Activated CD8-positive, alpha-beta T cell treated with anti-CD3 and anti-CD28 coated beads, Interleukin-2, amount 10 ng/mL, durations not matched to agents 7 days and 5 days (primary cell): ENCODE measurements at places on chromosomes 4 and X.
A peak's percentile ranks its signal among the peaks of the same experiment; 100 is the strongest.

DNA sequence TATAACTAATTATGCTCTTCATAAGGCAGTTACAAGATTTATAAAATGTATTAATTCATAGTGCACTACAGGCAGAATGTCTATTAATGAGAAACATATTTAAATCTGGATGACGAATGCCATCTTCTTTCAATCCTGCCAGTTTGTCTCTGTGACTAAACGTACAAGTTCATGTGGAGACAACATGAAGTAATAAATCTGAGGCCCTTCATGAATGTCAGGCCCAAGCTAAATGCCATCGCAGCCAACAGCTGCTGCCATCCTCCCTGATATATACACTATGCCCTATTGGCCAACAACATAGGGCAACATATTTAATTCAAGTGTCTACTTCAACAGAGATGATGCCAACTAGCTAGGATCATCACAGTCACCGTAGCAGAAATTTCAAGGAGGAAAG lies 43.7 kb downstream of the TSPAN5 start:
- DNase-seq: no peak

DNA sequence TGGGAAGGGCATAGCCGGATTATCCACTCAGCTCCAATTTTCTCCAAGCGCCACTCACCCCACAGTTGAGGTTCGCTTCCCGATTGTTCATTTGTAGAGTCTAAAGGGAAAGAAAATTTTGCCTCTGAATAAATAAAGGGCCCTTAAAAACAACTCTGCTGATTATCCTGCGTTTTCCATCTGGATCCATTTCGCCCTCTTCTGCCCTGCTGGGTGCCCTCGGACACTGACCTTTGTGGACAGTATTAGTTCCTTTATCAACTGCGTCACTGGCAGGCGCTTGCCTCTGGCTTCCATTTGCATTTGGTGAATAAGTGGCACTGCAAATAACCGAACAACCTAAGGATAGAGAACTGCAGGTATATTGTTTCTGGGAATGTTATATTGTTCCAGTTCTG lies 10.1 kb downstream of the GSX2 start:
- no peak for DNase-seq

DNA sequence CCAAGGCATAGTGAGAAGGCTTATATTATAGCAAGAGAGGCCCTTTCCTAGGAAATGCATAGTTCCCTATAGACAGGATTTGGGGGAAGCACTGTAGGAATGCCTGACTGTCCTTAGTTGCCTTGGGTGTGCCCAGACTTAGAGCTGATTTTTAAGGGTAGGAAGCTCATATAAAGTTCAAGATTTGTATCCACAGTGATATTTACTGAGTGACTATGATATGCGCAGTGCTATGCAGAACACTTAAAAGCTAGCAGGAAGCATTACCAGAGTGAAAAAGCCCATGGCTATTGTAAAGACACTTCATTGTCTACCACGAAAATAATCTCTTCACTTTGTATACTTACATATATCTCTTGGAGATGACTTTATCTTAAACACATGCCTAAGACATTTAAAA lies 50.1 kb upstream of the IL13RA1 start:
- DNase-seq: no peak

GRCh38 chrX:133776072-133776471 lies 209.3 kb downstream of the GPC3 start:
- DNase-seq: peak; percentile 35

DNA sequence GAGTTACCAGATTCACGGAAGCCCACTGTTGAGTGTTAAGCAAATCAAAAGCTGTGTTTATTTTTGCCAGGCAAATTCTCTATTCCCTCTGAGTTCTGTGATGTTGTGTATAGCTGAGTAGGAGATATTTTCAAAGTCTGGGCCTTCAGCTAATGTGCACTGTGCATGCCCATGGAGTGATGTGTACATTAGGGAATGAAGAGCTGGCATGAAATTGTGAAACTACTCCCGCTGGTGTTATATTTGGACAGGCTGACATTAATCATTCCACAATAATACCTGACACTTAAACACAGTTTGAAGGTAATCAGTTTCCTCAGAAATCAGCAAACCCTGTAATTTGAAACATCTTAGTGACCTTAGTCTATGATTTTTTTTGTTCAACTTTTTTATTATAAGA lies 88.1 kb upstream of the MBNL3 start:
- DNase-seq: no peak

DNA sequence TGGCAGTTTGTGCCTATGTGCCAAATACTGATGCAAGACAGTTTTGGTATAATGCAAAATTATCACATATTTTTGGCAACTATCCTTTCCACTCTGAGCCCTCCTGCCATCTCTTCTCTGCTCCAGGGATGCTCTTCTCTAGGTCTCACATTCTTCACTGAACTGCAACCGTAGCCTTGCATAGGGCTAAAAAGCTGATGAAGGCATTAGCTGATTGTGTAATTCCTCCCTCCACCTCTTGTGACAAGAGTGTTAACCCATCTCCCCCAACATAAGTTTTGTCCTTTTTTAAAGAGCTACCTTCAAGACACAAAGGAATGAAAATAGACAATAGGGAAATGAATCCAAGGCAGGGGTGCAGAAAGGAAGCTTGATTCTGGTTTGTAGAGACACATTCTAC lies 33.1 kb upstream of the ANK2 start:
- DNase-seq: no peak

- DNase-seq: no peak
Observed at GRCh38 chr4:26343038-26343398, 22.2 kb downstream of the RBPJ start.

- no peak for DNase-seq
Observed at GRCh38 chrX:37796805-37797204, 16.9 kb downstream of the CYBB start.

DNA sequence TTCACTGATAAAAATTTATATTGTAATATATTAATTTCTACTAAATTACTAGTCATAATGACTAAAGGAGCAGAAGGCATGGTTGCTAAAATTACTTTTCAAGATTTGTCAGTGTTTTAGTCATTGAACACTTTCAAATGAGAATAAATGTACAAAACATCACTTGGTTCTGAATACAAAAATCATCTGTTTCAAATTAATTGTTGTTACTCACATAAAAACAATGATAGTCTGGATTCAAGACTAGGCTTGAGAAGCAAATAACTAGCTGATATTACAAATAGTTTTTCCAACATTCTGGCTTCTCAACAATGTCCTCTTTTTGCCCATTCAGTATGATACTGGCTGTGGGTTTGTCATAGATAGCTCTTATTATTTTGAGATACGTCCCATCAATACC lies 112.5 kb downstream of the ANAPC10 start:
- DNase-seq: no peak

DNA sequence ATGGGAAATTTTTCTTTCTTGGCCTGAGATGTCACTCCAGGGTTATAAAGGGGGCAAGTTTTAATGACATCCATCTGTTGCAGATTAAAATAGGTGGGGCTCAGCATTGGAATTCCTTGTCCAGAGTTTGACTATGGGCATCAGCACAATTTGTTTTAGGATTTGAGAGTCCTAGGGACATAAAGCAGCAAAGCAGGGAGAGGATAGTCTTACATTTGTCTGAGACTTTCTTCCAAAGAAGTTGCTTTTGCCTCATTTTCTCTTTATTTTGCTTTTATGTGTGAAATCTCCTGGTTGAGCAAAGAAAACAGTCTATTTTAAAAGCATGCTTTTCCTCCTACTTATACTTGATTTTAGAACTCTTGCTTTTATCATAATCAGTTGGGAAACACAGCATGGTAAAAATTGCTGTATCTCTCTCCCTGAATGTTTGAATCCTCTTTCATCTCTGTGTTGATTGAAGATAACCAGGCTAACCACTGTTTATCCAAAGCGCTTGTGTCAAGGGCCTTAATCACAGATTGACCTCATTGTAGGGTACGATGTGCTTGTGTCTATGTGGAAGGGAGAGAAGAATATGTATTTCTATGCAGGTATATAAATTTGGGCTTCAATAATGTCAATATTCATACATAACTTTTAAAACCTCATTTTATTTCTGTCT lies 121.5 kb downstream of the ANK2 start:
- no peak for DNase-seq
